CD4-positive, alpha-beta T cell treated with Interleukin-4 for 1 hour (primary cell): ENCODE measurements at places on chromosomes 7 and 10.

- no peak for DNase-seq
Measured at GRCh38 chr7:53485354-53485753, 449.9 kb downstream of the POM121L12 start.

DNA sequence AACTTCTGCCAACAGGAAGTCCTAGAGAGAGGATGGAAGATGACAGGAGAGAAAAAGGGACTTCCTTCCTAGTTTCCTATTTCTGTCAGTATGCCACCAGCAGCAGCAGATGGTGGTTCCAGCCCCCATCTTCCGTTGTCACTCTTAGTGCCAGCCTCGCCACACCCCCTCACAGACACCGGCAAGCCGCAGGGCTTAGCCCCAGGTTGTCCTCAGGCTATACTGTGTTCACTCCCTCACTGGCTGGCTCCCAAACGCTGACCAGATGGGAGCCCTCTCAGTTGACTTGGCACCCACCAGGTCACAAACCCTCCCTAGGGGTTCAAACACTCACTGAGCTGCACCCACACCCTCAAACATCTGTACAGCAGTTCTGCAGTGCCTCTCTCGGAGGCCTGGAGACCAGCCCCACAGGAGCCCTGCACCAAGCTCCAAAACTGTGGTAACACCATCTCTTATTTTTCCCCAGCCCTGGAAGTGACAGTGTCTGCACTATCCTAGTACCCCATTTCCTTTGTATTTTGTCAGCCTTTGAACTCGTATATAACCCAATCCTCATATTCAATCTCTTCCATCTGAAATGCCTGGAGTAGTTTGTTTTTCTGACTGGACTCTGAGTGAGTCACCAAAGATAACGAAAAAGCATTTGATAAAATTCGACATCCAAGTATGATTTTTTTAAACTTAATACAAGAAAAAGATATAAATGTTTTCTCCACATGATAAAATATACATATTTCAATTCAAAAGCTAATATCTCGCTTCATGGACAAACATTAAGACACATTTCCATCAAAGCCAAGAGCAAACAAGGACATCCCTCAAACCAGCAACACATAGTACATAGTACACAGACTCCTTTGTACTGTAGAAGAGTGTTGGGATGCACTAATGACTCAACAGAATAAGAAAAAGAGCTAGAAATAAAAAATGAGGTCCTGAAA, 34.5 kb downstream of the SMURF1 start:
- no peak for DNase-seq

DNA sequence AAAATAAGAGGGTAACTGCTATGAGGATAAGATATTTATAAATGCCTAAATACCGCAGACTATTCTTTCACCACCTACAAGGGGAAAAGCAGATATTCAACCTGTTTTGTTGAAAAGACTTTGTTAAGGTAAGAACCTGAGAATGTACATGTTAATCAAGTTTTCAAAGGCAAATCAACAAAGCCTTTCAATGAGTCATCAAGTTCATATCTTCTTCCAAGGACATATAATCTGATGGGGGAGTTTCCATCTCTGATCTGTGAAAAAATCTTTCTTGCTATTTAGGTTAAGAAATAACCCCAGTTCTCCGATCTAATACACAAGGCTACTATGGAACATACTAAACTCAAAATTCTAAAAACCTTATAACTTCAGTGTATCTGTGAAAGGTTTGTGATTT, 40.0 kb upstream of the ANLN start:
- no peak for DNase-seq

- peak; percentile 14 for DNase-seq
Measured at GRCh38 chr7:73433924-73434700, 534 bp downstream of the FZD9 start.

DNA sequence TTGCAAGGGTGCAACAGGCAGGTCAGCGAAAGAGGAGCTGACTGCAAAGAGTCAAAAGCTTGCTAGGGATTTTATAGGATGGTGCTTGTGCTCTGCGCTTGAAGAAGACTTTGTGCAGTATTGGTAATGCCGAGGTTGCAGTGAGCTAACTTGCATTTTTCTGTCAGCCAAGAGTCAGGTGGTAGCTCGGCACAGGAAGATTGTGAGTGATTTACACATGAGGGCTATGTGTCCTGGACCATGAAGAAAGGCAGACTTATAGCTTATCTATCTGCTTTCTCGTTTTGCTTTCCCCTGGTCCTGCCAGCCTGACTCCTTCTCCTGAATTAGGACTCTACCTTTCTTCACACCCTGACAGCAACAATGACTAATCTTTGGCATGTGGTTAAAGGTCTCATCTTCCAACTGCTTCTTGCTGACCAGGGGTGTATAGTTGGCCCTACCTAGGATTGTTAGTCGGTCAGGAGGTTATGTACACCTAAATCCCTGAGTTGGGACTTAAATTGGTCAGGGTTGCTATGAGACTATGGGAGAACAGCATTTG, 4.1 kb upstream of the SYPL1 start:
- no peak for DNase-seq

GRCh38 chr10:95813054-95813685, 57.2 kb downstream of the ENTPD1 start:
- no peak for DNase-seq

DNA sequence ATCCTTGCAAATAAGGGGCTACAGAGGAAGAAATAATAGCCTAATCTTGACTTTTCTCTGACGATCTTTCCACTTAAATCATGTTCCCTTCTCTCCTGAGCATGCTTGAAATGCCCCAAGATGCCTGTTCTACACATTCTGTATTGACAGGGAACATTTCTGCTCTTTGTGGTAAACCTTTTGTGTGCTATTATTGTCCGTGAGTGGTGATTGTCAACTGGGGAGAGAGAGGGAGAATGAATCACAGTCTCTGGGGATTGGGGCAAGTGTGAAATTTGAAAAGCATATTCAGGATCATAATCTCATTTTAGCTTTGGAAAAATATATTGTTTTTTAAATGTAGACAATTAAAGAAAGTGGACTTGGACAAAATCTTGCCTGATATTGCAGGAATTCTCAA, 20.6 kb downstream of the UBTD1 start:
- no peak for DNase-seq

- DNase-seq: no peak
Measured at GRCh38 chr7:1639071-1639470, 31.0 kb upstream of the ELFN1 start.

DNA sequence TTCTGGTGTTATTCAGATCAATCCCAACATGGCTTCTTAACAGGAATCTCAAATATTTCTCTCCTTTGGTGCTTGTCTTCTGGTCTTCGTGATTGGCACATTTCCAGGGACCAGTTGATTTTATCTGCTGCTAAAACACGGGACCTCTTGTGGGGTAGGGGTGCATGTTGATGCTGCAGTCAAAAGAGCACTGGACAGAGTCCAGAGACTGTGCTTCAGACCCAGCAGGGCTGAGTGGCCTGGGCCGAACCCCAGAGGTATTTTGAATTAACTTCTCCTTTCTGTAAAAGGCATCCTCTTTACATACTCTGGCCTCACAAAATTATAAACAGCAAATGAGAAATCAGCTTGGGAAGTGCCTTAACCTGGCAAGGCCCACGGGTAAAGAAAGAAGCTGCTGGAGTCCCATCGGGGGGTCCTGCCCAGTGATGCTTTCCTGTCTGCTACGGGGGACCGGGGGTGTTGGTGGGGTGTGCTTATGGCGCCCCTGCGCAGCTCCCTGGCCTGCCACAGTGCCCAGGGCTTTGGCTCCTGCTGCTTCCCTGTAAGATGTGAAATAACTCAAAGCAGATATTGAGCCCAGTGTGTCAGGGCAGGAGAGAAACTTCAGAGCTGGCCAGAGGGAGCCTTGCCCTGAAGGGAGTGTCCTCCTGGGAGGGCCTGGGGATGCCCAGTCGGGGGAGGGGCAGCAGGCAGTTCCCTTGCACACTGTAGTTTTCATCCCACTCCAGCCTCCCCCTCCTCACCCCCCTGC, 230.5 kb downstream of the TCF7L2 start:
- DNase-seq: no peak

DNA sequence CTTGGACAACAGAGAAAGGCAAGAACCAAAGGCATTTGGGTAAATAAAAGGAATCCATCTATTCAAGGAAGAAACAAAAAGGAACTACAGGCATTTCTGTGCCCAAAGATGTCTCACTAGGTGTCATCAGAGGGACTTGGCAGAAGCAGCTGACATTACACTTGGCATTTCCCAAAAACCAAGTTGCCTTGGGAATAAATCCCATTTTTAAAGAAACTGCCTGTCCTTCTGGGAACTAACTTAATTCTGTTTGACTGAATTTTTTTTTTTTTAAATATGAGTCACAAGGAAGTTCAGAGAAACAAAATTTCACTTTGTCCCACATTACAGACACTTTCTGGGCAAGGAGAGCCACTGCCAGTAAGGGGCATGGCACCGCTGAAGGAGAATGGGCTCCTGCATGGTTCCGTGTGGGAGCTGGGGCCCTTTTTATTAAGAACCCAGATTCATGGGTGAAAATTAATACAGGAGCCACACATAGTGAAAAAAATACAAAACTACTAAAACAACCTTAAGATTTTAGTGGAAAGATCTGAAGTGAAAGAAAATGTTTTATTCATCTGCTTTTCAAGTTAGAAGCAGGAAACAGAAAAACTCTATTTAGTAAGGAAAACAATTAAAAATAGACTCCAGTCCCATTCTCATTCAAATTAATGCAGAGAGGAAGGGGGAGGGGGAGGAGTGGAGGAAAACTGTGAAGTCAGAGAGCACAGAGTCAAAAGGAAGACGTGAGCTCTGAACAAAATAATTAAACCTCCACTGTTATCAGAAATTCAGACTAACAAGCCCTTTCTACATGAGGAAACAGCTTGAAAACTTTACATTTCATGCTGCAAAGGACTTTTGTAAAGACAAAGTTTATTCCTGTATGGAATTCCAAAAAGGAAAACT, 118.4 kb upstream of the PDLIM1 start:
- no peak for DNase-seq

DNA sequence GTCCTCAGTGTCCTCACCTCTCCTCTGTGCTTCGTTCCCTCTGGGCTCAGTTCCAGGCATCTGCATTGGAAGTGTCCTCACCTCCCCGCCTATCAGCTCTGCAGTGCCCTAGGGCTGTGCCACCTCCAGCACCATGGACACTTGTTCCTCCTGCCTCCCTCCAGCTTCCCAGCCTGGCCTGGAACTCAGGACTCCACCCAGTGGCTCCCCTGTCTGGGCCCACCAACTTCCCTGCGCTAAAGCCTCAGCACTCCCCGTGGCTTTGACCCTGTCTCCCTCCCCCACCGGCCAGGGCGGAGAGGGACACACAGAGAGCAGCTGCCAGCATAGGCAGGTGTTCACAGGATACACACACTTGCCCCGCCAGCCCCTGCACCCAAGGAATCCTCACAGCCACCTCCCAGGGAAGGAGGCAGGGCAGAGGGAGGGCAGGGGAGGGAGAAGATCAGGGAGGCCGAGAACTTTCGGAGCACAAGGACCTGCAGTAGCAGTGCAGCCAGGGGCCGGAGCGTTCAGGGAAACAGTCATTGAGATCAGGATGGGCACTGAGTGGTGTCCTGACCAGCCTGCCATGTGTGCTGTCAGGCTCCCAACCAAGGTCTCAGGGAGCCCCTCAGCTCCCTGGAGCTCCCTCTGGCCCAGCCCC, 31.3 kb downstream of the ANXA8 start:
- DNase-seq: no peak

GRCh38 chr10:15300697-15301096, 70.4 kb downstream of the FAM171A1 start:
- DNase-seq: no peak

GRCh38 chr10:14244147-14244546, 86.6 kb downstream of the FRMD4A start:
- no peak for DNase-seq

GRCh38 chr10:48626986-48627731, 22.3 kb upstream of the ARHGAP22 start:
- DNase-seq: no peak

DNA sequence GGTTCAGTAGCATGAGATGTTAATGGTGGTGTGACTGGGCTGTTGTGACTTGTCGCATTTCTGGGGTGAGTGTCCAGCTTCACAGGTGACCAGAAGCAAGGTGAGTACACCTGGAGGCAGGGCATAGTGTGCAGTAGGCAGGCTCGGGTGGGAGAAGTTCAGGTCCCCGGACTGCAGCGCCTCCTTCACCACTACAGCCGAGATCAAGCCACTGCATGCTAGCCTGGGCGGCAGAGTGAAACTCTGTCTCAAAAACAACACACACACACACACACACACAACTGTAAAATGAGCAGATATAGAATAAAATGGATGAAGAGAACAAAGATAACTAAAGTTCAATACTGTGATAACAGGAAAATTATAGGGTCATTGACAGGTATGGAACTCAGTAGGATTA, 11.1 kb upstream of the PARD3 start:
- no peak for DNase-seq

- no peak for DNase-seq
Measured at GRCh38 chr10:69951658-69952057, 101.0 kb upstream of the MACROH2A2 start.

- no peak for DNase-seq
Measured at GRCh38 chr7:17396692-17397091, 98.2 kb downstream of the AHR start.

GRCh38 chr10:86707505-86707904, 39.2 kb downstream of the LDB3 start:
- DNase-seq: no peak

DNA sequence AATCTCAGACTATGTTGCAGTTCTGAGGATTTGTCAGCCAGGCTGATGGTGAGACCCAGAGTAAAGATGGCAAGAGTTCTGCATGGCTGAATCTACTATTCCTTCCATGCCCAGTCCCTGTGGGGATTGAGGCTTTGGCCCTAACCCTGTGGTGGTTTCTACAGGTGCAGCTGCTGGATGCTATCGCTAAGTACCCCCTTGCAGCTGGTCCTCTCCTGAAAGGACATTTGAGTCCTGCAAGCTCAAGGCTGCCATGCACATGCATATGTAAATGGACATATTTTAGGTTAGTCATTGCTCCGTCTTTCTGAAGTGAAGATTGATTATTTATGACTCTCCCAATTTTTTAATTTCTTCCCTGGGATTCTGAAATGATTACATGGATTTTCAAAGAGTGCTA, 1122.2 kb upstream of the CELF2 start:
- DNase-seq: no peak

DNA sequence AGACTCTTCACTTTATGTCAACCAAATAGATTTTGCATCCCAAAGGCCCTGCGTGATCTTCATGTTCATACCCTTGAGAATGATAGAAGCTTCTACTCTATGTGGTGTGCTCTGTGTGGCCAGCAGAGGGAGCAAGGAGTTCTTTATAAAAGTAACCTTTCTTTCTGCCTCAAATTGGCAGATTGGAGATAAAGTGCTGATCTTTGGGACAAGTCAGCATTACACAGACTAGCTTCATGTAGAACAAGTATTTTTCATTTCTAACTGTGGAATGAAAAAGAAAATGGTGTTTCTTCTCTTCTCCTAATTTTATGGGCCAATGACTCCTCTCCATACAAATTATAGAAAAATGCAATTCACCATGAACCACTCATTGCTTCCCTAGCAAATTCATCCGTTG, 1214.1 kb downstream of the SORCS1 start:
- DNase-seq: no peak

- no peak for DNase-seq
Measured at GRCh38 chr7:52168085-52168484, 851.5 kb upstream of the COBL start.

GRCh38 chr7:27533652-27534081, 129.0 kb downstream of the HIBADH start:
- DNase-seq: no peak

GRCh38 chr10:104253606-104254410, 884 bp upstream of the GSTO1 start:
- DNase-seq: no peak

- DNase-seq: no peak
Measured at GRCh38 chr7:128755819-128756476, 16.8 kb downstream of the CALU start.
